Sigmoid colon (tissue), 7 donors: ENCODE measurements at places on chromosomes 7 and 10. TPM values are rescaled to one million over a fixed set of nuclear protein-coding genes. Genes with fewer than 3 reads are reported as not detected.

The C10orf71 gene
- total RNA-seq, result not detected

The LEP gene
- 0.27 TPM for total RNA-seq

- peak; percentile 87 for DNase-seq
Measured at GRCh38 chr7:37198906-37199485, 249.7 kb downstream of the ELMO1 start.

DNA sequence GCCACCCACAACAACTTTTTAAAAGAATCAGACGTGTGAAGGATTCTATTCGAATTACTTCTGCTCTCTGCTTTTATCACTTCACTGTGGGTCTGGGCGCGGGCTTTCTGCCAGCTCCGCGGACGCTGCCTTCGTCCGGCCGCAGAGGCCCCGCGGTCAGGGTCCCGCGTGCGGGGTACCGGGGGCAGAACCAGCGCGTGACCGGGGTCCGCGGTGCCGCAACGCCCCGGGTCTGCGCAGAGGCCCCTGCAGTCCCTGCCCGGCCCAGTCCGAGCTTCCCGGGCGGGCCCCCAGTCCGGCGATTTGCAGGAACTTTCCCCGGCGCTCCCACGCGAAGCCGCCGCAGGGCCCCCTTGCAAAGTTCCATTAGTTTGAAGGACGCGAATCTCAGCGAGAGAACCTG, 461 bp upstream of the HTRA1 start:
- no peak for DNase-seq

DNA sequence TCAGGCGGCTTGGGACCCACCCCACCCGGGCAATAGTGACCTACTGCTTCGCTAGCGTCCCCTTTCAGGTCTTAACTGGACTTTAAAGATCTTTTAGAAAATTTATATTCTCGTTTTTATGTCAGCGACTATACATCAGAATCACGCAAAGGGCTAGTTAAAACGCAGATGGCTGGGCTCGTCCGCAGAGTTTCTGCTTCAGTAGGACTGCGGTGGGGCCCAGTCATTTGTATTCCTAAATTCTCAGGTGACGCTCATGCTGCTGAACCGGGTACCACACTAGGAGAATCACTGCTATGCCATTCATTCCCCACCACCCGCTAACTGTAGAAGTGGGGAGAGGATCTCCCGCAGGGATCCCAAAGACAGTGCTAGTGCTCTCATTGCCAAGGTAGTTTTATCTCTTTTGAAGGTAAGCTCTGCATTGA, 12.0 kb upstream of the SP8 start:
- DNase-seq, result no peak

GRCh38 chr10:77643795-77644468, 6.3 kb upstream of the KCNMA1 start:
- DNase-seq, result no peak

GRCh38 chr7:20385126-20385525, 54.4 kb downstream of the ITGB8 start:
- DNase-seq, result no peak

DNA sequence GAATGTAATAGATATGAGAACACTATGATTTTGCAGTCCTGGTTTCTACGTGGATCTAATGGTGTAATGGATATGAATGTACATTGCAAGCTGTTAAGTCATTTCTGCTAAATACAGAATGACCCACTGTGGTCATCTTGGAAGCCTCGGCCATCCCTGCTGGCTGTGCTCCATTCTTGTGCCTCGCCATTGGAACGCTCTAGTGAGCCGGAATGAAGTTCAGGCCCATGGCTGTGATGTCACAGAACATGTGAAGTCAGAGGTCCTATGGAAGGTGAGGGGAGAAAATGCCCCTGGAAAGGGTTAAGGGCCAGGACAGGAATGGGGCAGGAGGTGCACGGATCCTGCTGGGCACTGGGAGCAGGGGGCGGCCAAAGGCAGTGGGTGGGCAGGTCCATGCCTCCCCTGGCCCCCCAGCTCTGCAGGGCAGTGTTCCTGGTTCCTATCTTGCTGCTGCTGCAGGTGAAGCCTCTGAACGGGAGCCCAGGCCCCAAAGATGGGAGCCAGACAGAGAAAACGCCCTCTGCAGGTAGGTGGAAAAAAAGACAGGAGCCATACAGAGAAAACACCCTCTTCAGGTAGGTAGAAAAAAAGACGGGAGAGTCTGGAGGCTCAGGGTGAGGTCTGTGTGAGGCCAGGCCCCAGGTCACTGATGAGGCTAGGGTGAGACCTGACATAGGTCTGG, at the start of gene LLCFC1:
LLCFC1 (plus strand) TSS at position 259 of the 685 bp plus-strand sequence; CDS start at position 397, 138 bp downstream.
- DNase-seq, result no peak

DNA sequence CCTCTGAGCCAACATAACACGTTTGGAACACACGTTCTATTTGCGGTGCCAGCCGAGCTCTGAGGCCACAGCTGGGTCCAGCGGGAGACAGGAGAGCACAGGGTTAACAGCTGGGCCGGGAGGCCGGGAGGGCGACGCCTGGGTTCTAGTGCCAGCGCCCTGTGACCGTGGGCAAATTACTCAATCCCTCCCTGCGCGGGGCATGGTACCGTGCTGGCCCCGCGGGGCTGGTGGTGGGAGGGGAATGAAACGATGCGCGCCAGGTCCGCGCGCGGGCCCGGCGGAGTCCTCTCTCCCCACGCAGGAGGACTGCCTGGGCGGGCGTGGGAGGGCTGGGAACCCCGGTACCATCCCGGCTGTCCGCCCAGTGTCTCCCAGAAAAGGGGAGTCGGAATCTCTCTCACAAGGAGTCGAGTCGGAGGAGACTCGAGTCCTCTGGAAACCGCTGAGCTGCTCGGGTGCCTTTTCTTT, 30.4 kb downstream of the LEP start:
- no peak for DNase-seq

- DNase-seq, result no peak
Measured at GRCh38 chr7:138752518-138753149, 45.2 kb upstream of the TMEM213 start.

GRCh38 chr7:99806839-99807478, 20.9 kb upstream of the CYP3A43 start:
- DNase-seq, result no peak
